SJCRH30 (cell line): ENCODE measurements at places on chromosomes 7 and 10.

GRCh38 chr10:9635691-9636090 lies 1382.0 kb upstream of the CELF2 start:
- H3K27me3 ChIP-seq: no peaks in the 10 kb centered on the region
- no peak overlapping the region for H3K4me3 ChIP-seq
- H3K27ac ChIP-seq: no peak overlapping the region

DNA sequence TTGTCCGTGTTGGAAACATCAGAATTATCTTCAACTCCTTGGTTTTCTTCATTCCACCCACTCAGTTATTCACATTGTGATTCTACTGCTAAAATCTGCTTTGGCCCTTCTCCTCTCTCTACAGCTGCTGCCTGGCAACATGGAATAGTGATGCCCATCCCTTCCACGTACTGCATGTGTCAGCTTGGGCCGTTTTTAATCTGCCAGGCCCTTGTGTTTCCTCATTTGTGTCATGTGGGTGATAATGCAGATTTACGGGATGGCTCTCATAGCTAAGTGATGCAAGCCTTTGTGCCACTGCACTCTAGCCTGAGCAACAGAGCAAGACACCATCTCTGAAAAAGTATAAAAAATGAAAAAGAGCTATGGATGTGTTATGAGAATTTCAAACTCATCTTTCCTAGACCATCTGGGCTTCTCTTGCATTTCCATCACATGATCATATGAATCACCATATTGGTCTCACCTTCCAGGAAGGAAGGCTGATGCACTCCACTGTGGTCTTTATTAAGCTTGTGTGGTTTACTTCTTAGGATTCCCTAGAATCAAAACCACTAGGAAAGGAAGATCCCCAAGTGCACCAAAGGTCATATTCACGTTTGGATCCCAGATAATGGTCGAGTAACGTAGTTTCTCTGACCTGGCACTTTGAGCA lies 20.6 kb upstream of the CELF2 start:
- H3K27ac ChIP-seq: no peak overlapping the region
- H3K4me1 ChIP-seq: no peaks in the 10 kb centered on the region
- no peak for DNase-seq
- no peaks in the 10 kb centered on the region for H3K27me3 ChIP-seq
- H3K36me3 ChIP-seq: no peaks in the 10 kb centered on the region

DNA sequence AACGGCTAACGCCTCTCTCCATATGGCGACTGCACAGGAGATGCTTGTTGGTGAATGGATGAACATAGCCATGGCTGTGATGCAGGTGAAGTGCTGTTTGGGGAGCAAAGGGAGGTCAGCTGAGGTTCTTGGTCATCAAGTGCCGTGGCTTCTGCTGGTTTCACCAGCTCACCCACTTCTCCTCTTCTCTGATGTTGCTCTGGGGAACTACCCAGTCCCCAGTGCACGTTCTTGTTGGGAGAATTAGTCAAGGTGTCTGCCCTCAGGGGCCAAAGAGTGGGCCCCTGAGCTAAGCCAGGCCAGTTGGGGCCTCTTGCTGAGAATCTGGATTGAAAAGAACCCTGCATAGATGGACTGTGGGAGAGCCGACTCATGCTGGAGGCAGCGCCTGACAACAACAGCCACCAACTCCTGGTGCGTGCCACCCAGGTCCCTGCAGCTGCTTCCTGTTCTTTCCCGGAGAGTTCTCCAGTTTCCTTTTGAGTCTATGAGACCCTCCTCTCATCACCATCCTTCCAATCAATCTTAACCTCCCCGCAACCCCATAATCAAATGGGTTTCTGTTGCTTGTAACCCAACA lies 3.0 kb downstream of the BTBD16 start:
- no peak overlapping the region for H3K27ac ChIP-seq
- no peaks in the 10 kb centered on the region for H3K36me3 ChIP-seq
- no peak overlapping the region for H3K4me3 ChIP-seq
- no peak for DNase-seq
- H3K4me1 ChIP-seq: peaks cover 9% of the 10 kb centered on the region

DNA sequence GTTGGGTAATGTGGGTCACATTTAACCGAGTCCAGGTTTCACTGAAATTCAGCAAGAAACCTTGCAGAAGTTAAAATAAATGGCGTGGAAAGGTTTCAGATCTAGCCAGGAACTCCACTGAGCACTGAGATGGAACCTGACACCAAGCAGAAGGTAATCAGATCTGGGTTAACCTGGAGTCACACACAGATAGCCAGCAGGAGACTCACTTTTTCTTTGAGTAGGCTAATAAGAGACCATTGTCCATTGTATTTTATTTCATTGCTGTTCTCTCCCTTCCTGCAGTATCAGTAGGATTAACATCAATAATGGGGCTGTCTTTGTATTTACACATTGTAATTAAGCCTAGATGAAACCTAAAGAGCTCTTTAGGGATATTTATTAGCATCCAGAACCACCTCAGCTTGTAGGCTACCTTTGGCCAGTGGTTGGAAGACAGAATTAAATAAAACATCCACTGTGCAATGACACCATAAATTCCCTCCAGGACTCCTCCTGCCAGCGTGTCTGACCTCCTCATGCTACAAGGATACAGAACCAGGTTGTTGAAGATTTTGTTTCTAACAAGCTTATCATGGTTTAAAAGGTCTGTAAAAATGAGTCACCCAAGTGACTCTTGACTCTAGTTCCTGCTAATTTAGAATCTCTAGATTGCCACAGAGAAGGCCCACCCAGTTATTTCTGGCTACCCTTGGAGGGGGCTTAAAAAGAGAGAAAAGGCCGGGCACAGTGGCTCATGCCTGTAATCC lies 151.1 kb downstream of the SORCS1 start:
- H3K27me3 ChIP-seq: no peaks in the 10 kb centered on the region
- H3K27ac ChIP-seq: 0 out of 2 replicates have a peak overlapping the region, but pooled peaks have one; percentile 14
- DNase-seq: peak; percentile 37
- peaks cover 23% of the 10 kb centered on the region for H3K4me1 ChIP-seq
- no peak overlapping the region for H3K4me3 ChIP-seq

- H3K4me3 ChIP-seq: no peak overlapping the region
- no peaks in the 10 kb centered on the region for H3K4me1 ChIP-seq
- H3K27me3 ChIP-seq: no peaks in the 10 kb centered on the region
- peak; percentile 0 for DNase-seq
- H3K27ac ChIP-seq: no peak overlapping the region
- H3K36me3 ChIP-seq: no peaks in the 10 kb centered on the region
These were observed 26.0 kb upstream of the ZNF273 start for GRCh38 chr7:64876792-64877713.

DNA sequence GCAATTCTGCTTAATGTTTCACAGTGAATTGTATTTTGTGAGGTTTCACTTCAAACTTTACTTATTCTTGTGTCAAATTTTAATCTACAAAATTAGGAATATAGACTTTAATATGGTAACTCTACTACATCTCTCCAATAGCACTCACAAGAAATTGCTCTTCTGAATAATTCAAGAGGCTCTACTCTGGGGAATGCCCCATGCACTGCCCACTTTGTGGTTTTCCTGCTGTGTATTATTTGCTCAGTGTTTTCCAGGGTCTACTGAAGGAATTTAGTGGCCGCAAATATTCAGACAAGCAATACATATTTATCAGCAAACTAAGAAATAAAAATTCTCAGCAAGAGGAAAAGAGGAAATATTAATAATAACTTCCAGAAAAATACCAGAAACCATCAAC lies 611.4 kb downstream of the TNS3 start:
- no peak overlapping the region for H3K27ac ChIP-seq
- no peak for DNase-seq
- no peaks in the 10 kb centered on the region for H3K36me3 ChIP-seq

DNA sequence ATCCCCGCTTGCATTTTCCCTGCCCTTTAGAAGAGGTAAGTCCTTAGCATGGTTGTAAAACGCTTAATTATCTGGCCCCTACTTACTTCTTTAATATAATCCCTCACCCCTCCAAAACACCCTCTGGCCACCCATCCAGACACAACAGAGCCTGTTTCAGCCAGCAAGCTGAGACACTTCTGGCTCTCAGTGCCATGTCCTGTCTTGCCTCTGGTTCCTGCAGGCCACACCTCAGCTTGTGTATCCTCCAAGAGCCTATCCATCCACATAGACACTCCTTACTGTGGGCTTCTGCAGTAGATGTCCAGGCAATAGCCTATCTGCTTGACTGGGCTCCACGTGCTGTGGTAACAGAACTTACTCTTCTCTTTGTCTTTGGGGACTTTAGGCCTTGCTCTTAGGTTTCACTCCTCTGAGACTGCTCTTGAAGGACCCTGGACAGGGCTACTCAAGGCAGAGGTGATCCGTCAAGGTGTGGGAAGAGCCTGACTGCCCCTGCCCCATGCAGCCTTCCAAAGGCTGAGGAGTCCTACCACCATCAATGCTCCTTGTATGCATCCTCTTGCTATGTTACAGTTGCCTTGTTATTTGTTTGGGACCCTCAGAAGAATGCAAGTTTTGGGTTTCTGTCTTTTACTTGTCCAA lies 149.9 kb downstream of the CHN2 start:
- no peak for DNase-seq
- no peaks in the 10 kb centered on the region for H3K36me3 ChIP-seq
- no peak overlapping the region for H3K27ac ChIP-seq
- no peaks in the 10 kb centered on the region for H3K27me3 ChIP-seq
- H3K4me1 ChIP-seq: peaks cover 9% of the 10 kb centered on the region
